Activated CD4-positive, alpha-beta T cell treated with anti-CD3 and anti-CD28 coated beads, Interleukin-2, amount 10 ng/mL, durations not matched to agents 7 days and 5 days (primary cell): ENCODE measurements at places on chromosomes 12 and 14. TPM values are rescaled to one million over a fixed set of nuclear protein-coding genes. Genes with fewer than 3 reads are reported as not detected.
A peak's percentile ranks its signal among the peaks of the same experiment; 100 is the strongest.

Gene DAO
- total RNA-seq = not detected

Gene GARIN6
- total RNA-seq = not detected

GRCh38 chr12:107718606-107719005 lies 33.0 kb downstream of the PWP1 start:
- no peak for DNase-seq

GRCh38 chr12:123731596-123731995 lies 19.4 kb downstream of the ATP6V0A2 start:
- no peak for DNase-seq

GRCh38 chr12:65595016-65595560 lies 229.2 kb upstream of the HMGA2 start:
- DNase-seq = no peak

- DNase-seq = peak; percentile 22
These were observed 36.2 kb downstream of the TMEM120B start for GRCh38 chr12:121748571-121749265.

Gene SYCP3
- total RNA-seq = 0.35 TPM

Gene ABCC9
- total RNA-seq = not detected

GRCh38 chr12:86721713-86722397 lies 465.7 kb upstream of the MGAT4C start:
- DNase-seq = no peak

Gene C3AR1
- total RNA-seq = 5.9 TPM

DNA sequence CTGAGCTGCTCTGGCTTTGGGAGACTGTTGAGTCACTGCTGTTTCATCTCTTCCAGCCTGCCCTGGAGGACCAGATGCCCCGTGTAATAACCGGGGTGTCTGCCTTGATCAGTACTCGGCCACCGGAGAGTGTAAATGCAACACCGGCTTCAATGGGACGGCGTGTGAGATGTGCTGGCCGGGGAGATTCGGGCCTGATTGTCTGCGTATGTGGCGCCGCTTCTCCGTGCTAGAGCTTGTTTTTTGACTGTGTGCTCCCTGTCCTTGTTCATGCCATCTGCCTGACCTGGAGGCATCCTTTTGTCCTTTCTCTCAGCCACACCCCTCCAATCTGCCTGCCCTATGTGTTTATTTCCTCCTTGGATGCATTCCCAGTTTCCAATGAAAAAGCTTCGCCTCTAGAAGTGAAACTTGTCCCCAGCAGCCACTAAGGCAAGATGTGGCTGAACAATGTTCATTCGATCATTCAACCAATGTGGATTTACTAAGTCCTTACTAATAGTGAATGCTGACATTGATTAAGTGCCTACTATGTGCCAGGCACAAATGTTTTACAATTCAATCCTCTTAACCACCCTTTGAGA lies 98.6 kb downstream of the NT5DC3 start:
- DNase-seq = no peak

DNA sequence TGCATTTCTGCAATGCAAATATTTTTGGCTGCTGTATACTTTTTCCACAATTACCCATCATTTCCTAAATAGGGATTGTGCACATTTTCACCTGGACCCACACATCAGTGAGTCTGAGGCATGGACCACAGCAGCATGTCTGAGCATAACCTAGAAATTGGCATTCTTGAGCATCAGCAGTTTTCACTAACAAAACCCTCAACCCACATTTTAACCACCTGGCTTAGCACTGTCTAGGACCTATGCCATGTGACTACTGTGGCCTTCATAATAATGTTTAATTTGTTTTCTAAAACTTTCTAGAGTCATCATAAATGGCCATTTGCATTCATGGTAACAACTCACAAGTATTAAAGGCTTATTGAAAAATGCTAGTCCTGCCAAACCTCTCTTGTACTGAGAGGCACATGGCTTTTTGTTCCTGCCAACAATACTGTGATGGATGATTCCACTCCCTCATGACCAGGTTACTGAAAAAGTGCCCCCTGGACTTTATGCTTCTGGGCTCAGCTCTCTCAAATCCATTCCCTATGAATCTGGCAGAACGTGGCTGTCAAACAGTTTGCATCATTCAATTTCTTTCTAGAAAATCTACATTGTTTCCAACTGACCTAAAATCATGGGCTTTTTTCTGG lies 240.0 kb downstream of the MDGA2 start:
- no peak for DNase-seq

GRCh38 chr14:54529811-54530210 lies 20.1 kb downstream of the CGRRF1 start:
- DNase-seq = no peak

GRCh38 chr12:131333621-131334440 lies 377.1 kb upstream of the SFSWAP start:
- no peak for DNase-seq

DNA sequence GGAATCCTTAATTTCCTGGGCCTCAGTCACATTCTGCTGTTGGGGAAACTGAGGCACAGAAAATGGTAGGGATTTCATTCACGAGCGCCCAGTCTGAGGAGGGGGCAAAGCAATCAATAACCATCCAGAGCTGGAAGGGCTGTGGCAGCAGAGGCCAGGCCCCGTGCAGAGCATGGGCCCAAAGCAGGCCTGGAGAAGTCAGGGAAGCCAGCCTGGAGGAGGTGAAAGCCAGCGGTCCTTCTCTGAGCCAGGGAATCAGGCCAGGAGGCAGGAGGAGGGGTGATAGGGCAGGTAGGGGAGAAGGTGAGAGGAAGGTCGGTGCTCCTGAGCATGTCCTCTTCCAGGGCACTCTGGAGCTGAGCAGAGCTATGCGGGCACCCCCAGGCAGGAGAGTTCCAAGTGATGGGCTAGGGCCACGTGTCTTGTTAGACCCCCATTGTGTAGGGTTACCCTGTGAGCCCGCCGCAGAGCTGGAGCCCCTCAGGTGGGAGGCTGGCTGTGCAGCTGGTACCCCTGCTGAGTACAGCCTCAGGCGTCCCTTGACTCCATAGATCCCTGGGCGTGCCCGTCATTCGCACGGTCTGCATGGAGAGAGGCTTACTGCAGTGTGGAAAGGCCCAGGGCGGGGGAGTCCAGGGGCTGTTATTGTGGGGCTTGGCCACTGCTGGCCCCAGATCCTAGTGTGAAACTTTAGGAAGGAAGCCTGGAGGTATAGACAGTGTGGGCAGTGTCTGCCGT lies 4.8 kb downstream of the TNFAIP2 start:
- no peak for DNase-seq

Gene GALNT9
- total RNA-seq = not detected

Gene PLEKHG3
- total RNA-seq = 36.0 TPM

- no peak for DNase-seq
These were observed 98.9 kb upstream of the PLEKHG7 start for GRCh38 chr12:92603741-92604432.

GRCh38 chr12:43653917-43654316 lies 101.9 kb upstream of the ADAMTS20 start:
- no peak for DNase-seq

GRCh38 chr12:30732954-30733637 lies 21.7 kb downstream of the CAPRIN2 start:
- DNase-seq = no peak
